ENCODE measurements at places on chromosomes 1 and 21. TPM values are rescaled to one million over a fixed set of nuclear protein-coding genes. Genes with fewer than 3 reads are reported as not detected.

DNA sequence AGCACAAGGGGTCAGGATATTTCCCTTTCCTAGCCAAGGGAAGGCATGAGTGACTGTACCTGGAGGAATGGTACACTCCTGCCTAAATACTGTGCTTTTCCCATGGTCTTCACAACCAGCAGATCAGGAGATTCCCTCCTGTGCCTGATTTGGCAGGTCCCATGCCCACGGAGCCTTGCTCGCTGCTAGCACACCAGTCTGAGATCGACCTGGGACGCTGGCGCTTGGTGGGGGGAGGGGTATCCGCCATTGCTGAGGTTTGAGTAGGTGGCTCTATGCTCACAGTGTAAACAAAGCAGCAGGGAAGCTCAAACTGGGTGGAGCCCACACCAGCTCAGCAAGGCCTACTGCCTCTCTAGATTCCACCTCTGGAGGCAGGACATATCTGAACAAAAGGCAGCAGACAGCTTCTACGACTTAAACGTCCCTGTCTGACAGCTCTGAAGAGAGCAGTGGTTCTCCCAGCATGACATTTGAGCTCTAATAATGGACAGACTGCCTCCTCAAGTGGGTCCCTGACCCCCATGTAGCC lies 486.0 kb upstream of the CHRM3 start:
- DNase-seq = no peak

GRCh38 chr21:41888749-41889376 lies 9.7 kb upstream of the PRDM15 start:
- no peak for DNase-seq

GRCh38 chr1:184532199-184532598 lies 145.4 kb downstream of the C1orf21 start:
- DNase-seq = no peak

DNA sequence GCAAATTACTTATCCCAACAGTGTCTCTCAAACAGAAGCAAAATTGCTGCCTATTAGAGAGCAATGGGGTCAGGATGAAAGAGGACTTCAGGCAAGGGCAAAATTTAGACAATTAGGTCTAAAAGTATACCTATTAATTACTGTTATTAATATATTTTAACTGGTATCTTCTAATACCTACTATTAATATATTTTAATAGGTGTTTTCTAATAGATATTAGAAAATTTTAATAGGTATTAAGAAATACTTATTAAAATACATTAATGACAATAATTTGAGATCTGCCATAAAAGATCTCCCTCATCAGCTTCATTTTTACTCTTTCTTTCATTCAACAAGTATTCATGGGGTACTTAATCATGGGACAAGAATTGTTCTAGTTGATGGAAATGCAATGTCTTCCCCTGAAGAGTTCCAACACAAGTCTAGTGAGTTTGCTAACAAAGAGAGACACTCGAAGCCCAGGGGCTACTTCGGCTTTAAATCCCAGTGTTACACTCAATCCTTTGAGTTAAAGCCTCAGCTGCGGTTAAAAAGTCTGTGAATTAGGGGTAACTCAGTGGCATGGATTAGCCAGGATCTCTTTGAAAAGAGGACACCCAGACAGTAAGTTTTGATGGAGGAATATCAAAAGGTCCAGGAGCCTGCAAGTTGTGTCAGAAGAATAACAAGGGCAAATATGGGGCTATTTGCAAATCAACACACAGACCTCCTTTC lies 44.1 kb downstream of the STYXL2 start:
- peak; percentile 64 for DNase-seq

DNA sequence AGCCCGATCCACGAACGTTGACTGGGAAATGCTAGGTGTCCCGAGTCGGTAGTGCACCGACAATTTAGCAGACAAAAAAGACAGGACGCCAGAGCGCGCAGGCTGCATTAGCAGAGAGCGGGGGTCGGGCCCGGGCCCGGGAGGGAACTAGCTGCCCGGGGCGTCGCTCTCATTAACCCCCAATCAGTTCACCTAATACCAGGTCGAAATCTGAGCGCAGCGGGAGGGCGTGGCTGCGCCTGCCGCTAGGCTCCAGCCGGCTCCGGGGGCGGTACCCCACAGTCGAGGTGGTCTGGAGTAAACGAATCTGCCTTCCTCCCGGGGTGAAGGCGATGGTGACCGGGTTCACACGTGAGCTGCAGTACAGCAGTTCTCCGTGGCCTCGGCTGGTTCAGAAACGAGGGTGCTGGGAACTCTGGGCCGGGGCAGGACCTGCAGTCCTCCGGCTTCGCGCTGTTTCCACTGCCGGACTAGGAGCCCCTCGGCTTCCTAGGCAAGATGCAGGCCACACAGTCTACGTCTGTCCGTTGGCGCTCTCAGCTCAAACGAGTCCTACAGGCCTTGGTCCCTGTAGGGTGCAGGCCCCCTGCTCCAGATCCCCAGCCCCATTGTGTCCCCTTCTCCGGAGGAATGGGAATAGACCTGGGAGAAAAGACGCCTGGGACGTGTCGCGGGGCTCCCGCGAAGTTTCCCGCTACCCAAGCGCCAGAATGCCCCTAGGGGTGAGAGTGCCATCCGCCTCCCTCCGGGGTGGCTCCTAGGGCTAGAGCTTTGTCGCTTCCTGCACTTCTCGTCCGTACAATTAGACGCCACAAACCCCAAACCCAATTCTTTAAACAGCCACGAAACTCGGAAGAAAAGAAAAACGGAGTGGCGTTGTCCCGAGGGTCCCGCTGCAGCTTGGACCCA lies 2.0 kb downstream of the GFI1 start:
- DNase-seq = peak; percentile 80

DNA sequence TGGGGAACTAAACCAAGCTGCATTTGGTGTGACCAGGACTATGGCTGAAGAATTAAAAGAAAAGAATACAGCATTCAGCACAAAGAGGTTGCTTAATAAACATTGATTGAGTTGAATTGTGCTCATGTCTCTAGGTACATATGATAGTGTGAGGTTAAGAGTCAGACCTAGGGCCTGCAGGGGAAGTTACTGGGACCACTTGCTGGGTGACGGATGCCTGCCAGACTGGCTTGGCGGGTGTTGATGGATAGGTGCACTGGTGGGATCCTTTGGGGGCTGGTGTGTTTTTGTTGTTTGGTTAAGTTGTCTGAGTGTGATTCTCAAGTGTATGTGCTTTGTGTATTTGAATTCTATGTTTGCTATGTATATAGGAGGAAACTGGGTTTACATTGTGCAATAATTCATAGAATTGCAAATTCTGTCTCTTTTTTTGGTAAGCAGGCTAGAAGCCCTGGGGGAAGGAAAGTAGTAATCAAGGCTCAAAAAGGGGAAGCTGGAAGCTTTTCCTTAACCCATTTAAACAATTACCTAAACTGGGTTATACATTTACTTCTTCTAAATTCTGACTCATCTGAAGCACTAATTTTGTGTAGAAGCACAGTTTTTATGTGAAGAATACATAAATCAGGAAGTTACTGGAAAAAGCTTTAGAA lies 1.8 kb downstream of the CD101 start:
- no peak for DNase-seq

DNA sequence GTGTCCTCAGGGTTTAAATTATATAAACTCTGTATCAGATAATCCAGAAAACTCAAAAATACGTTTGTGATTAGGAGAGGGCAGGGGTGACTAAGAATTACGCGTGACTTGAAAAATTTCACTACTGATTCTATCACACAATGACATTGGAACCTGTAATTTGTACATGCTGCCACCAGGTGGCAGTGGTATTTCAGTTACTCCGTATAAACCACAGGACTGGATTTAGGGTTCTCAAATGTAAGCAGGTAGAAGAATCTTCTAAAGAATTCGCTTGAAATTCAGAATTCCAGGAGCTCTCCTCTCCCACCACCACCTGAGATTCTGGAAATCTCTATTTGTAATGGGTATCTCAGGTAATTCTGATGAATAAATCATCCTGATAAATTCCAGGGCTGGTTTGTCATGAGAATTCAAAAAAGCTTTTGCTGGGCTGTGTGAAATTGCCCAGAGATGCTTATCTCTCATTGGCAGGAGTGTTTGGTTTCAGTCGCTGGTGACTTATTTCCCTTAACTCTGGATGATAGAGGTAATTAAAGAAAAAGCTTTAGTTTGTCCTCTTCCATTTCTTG lies 1.7 kb upstream of the KRTAP7-1 start:
- peak; percentile 59 for DNase-seq

- DNase-seq = peak; percentile 58
Measured at GRCh38 chr1:32733582-32734321, 31.2 kb upstream of the SYNC start.

- no peak for DNase-seq
Measured at GRCh38 chr1:115501476-115501875, 140.3 kb upstream of the VANGL1 start.

GRCh38 chr1:211975152-211975941 lies 60.0 kb downstream of the INTS7 start:
- no peak for DNase-seq

DNA sequence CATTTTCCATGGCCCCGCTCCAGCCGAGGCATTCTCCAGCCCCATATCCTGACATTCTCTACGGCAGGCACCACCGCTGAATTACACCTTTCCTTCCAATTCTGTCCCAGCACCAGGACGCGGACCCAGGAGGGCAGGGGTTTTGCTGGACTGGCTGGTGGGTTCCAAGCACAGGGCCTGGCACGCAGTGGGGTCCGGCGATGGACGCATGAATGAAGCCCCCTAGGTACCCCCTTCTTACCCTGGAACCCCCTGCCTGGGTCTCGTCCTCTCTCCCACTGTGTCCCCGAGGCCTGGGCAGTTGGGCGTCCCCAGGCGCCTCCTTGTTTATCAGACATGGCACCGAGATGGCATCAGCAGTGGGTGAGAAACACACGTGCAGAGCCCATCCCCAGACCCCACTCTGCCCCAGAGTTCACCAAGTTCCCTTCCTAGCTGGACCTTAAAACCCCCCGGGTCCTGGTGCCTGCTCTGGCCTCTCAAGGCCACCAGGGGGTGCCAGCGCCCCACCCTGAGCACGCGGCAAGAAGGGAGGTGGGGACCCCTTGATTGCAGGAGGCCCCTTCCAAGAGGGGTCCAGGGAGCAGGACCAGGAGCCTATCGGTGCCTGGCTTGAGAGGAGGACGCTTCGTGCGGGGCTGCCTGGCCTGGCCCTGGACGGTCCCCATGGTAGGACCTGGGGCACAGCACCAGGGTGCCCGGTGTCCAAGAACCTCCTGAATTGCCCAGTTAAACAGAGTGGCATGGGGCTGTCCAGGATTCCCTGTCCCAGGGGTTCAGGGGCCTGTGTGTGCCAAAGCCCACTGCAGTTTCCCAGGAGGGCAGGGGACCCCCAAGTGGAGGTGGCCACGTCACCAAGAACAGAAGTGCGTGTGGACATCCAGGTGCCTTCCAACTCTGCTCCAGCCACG lies 46.1 kb downstream of the MEGF6 start:
- peak; percentile 75 for DNase-seq

GRCh38 chr1:182101415-182102042 lies 40.0 kb upstream of the ZNF648 start:
- peak; percentile 88 for DNase-seq

DNA sequence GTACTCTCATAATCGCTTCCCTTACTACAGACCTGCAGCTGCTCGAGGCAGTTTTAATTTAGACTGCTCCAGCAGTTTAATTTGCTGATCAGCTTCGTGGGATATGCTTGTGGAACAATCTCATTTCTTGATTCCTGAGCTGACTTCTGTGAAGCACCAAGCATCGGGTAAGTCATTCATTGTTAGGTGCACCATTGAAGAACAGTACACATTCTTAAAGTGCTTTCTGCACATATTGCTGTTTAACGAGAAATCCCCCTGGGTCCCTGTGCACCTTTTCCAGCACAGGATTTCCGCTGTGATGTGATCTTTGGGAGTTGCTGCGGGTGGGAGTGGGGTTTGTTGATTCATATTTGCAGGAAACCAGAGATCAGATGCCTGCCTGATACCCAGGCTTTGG lies 9.1 kb downstream of the GALNT2 start:
- no peak for DNase-seq

- DNase-seq = no peak
Measured at GRCh38 chr1:67647036-67647798, 37.8 kb upstream of the GADD45A start.

The DMRTA2 gene
- total RNA-seq = 0.46 TPM

Data from neural progenitor cell (in vitro differentiated cells).